ENCODE measurements at places on chromosomes 7 and 10.

DNA sequence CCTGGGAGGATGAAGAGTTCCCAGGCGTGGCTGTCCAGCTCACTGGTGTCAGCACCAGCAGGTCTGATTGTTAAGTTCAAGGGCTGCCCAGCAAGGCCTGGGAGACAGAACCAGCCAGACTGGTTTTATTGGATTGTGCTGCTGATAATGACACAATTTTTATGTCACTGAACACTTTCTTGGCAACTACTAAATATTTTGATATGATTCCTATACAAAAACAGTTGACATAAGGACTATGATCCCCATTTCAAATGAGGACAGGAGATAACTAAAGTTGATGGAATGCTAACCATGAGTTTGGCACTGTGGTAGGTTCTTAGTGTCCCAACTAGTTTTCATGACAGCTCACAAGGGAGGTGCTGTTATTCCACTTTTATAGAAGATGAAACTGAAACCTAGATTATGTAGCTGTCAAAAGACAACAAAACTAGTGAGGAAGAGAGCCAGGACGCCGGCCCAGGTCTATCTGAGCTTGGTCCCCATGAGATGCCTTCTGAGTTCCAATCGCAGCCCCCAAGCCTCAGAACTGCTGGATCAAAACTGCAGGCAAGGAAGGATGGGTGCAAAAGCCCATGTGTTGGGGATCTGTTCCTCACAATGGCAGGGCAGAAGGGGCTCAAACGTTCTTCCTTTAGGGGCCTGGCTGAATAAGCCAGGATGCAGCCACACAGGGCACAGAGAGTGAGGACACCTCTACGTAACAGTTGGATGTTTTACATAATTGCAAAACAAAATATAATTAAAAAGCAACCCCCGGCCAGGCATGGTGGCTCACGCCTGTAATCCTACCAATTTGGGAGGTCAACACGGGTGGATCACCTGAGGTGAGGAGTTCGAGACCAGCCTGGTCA, 52.8 kb downstream of the COBL start:
- DNase-seq: no peak

DNA sequence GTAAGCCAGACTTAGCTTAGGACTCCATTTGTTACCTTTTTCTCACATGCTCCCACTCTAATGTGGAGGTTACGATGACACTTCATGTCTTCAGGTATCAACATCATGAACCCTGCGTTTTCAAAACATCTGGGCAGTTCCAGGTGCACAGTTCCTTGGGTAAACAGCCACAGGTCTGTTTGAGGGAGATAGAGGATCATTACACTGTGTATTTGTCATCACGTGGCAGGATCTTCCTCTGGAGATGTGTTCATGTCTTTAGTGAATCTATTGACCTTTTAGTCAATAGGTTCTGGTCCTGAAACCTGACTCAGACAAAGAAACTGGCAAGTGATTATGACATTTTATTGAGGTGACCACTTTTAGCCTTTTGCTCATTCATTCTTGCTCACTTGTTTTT, 145.5 kb downstream of the ANKRD7 start:
- no peak for DNase-seq

- DNase-seq: no peak
Observed at GRCh38 chr10:27391325-27391724, 112.8 kb upstream of the RAB18 start.

GRCh38 chr7:17318146-17318545, 19.7 kb downstream of the AHR start:
- DNase-seq: no peak

DNA sequence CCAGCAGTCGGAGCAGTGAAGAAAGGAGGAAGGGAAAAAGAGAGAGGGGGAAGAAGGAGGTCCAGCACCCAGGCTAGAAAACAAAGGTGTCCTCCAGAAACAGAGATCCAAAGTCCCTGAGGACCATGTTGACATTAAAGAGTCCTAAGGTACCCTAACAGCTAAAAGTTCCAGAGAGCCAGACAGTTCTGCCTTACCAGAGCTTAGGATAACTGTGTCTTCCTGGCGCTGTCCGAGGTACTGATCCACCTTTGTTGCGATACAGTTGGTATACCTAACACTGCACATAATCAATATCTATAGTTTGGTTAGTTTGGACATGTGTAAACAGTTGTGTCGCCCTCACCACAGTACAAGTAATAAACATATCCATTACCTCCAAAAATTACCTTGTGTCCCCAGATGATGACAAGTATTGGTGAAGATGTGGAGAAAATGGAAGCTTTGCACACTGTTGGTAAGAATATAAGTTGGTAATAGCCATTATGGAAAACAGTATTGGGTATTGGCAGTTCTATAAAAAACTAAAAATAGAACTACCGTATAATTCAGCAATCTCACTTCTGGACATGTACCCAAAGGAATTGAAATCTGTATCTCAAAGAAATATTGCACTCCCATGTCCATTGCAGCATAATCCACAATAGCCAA, 59.8 kb downstream of the GRID1 start:
- DNase-seq: peak; percentile 73

GRCh38 chr7:132560825-132561529, 15.3 kb downstream of the PLXNA4 start:
- DNase-seq: no peak

DNA sequence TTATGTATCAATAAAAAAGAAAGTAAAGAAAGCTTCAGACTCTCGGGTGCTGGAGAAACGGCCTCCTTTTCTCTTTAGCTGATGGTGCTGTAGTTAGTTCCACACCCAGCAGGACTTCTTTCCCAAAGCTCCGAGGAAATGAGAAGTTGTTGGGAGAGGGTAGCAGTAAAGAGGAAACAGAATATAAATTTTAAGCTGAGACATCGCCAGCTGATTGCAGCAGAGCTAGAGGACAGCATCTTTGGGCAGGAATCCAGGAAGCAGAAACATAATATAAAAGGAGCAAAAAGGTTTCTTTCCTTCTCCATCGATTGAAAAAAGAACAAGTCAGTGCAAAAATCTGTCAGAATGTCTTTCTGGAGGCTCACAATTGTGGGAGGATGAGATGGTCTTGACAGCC, 616.9 kb upstream of the FOXK1 start:
- no peak for DNase-seq

DNA sequence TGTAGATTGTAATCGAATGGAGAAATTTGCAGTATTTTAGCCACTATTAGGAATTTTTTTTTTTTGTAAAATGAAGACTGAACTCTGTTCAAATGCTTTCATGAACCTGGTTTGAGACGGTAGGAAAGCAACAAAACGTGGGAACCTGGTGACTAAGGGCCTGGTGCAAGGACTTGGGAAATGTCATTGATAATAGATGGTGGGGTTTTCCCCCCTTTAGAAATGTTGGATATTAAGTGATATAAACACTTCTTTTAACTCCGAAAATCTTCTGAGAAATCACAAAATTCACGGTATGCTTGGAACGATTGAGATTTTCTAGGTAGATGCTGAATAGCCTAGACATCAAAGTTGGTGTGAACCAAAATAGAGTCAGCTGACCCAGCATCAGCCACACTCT, 6.4 kb downstream of the IFIT2 start:
- DNase-seq: no peak

- peak; percentile 38 for DNase-seq
Observed at GRCh38 chr7:114924038-114924712, 2.3 kb downstream of the MDFIC start.

Measured in eye (tissue), 1 donor.